Mononuclear cell (primary cell): ENCODE measurements at places on chromosomes 12 and 14. TPM values are rescaled to one million over a fixed set of nuclear protein-coding genes. Genes with fewer than 3 reads are reported as not detected.

ACSM4 gene
- not detected for total RNA-seq

ACVRL1 gene
- 0.31 TPM for total RNA-seq

IL31 gene
- total RNA-seq: not detected

CD4 gene
- total RNA-seq: 94.3 TPM

AMDHD1 gene
- total RNA-seq: 0.63 TPM

KRT80 gene
- total RNA-seq: not detected

GPR137C gene
- 0.10 TPM for total RNA-seq

INHBE gene
- not detected for total RNA-seq

CLEC2D gene
- 167 TPM for total RNA-seq

JAG2 gene
- 0.42 TPM for total RNA-seq

IQSEC3 gene
- 0.21 TPM for total RNA-seq

EXOC3L4 gene
- not detected for total RNA-seq

DCAF4 gene
- 17.9 TPM for total RNA-seq

CIROP gene
- total RNA-seq: not detected

PLA2G1B gene
- total RNA-seq: 0.31 TPM

EIF2S3B gene
- total RNA-seq: 19.1 TPM

RPL10L gene
- total RNA-seq: not detected

BICDL1 gene
- 60.9 TPM for total RNA-seq

PTCSC3 gene
- not detected for total RNA-seq

FOXG1 gene
- not detected for total RNA-seq

ADAM20 gene
- total RNA-seq: 0.52 TPM

B3GNT4 gene
- 0.10 TPM for total RNA-seq

BHLHE41 gene
- 0.10 TPM for total RNA-seq

IRAK3 gene
- total RNA-seq: 57.5 TPM

GLIPR1L1 gene
- not detected for total RNA-seq

PLEKHH1 gene
- total RNA-seq: not detected

GSG1 gene
- not detected for total RNA-seq

C12orf56 gene
- total RNA-seq: 0.73 TPM

TDG gene
- total RNA-seq: 44.9 TPM

PMCH gene
- total RNA-seq: not detected
